ENCODE measurements at places on chromosomes 2 and 18.

- no peak for DNase-seq
These were observed 60.6 kb downstream of the ETAA1 start for GRCh38 chr2:67457699-67458098.

DNA sequence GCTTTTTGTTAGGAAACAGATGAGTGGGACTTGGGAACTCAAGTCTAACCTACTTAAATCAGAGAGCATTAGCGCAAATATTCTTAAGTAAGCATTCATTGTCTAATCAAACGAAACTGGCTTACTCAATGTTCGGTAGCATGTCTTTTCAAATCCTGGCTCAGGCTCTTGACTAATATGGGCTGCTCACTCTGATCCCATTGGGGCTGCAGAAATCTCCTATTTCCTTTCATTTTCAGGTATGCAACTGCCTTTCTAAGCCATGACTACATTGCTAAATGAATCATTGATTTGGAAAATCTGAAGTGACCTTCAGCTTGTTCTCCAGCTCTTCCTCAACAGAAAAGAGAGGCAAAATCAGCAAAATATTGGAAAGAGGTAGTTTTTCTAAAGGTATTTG is 2084.4 kb upstream of the PIK3C3 start:
- no peak for DNase-seq

- no peak for DNase-seq
These were observed 465.9 kb downstream of the EPHA4 start for GRCh38 chr2:221106241-221106640.

DNA sequence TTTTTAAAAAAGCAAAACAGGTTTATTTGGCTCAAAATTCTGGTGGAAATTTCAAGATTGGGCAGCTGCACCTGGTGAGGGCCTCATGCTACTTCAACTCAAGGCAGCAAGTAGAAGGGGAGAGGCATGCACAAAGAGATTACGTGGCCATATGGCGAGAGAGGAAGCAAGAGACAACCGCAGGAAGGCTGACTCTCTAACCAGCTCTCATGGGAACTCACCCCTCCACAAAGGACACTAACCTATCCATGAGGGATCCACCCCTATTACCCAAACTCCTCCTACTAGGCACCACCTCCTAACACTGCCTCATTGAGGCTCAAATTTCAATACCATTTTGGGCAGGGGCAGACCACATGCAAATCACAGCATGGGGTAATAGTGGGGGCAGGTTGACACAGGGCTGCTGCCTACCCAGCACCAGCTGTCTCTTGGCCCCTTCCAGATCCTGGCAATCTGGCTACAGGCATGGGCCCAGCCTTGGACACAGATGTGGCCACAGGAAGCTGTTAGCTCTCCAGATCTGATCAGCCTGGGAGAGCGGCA is 2.0 kb upstream of the CAPN10 start:
- peak; percentile 50 for DNase-seq

DNA sequence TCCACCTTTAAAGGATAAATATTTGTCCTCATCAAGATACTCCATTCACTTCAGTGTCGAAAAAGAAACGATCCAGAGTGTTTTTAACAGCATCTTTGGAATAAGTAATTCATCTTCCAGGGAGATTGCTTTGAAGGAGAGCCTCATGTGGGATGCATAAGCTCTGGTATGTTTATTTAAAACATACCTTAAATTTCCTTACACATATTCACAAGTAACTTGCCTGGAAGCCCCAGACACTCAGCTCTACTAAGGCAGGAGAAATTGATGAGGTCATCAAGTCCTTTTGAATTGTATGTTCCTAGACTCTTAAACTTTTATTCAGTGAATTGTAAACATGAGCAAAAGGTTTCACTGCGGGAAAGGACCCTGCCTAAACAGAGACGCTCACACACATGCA is 103.0 kb downstream of the CDK15 start:
- peak; percentile 96 for DNase-seq

- peak; percentile 44 for DNase-seq
These were observed 4.2 kb downstream of the STAMBP start for GRCh38 chr2:73832930-73833329.

- DNase-seq = peak; percentile 73
These were observed 49.1 kb downstream of the KCNIP3 start for GRCh38 chr2:95346231-95346737.

All from fibroblast of skin of scalp (primary cell).